HepG2 (cell line): ENCODE measurements at places on chromosomes 2 and 18.

DNA sequence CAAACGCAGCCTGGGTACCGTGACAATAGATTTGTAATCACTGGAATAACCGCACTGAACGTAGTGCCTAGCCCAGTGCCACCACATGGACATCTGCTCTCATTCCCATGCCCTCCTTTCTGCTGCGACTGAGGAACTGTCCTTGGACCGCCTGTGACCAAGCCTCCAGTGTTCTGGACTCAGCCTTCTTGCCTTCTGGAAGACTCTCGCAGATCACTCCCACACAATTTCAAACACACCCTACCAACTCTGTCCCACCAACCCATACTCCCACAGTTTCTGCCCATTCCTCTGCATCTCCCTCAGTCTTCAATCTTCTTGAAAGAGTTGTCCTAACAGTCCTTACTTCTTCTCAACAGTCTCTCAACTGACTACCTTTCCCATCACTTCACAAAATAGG is 2.1 kb downstream of the RNF149 start:
- DNase-seq: no peak

DNA sequence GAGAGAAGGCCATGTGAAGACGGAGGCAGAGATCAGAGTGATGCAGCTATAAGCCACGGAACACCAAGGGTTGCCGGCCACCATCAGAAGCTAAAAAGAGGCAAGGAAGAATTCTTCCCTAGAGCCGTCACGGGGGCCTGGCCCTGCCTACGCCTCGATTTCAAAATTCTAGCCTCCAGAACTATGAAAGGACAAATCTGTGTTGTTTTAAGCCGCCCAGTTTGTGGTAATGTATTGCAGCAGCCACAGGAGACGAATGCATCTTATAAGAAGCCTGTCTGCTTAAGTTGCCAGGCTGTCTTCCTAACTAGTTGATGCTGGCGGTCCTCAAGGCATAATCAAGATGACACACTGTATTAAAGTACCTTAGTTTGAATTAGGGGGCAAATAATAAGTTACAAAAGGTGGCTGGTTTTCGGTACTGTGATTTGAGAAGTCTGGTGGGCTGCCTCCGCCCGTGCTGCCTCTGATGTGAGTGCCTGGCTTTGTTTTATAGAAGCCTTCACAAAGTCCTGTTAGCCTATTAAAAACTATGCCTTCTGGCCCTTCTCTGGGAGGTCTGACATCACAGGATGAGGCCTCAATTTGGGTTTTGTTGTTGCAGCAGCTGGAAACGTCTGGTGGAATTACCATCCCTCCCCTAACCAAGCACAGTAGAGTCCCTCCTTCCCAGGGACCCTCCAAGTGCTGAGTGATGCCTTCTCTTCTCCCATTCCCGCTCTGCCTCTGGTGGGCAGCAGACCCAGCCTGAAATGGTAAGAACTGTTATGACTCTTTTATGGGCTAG is 53.6 kb downstream of the SRD5A2 start:
- no peak for DNase-seq

- DNase-seq: no peak
These were observed 88.3 kb downstream of the RBMS1 start for GRCh38 chr2:160405077-160405867.

DNA sequence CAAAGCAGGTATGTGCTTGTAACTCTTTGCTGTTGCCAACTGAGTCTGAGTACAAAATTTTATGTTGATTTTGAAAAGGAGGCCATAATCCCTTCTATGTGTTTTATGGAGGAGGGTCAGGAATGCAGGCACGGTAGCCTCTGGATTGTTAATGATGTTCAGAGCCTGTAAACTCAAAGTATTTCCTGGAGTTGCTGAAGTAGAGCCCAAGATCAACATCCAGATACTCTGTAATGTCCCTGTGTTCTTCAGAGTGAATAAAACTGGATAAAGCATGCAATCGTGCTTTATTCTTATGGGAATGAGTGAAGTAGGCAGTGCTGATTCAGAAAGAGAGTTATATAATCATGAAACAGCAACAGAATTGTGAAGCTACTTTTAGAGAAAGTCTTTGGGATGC is 61.8 kb upstream of the CHRNA1 start:
- DNase-seq: no peak

DNA sequence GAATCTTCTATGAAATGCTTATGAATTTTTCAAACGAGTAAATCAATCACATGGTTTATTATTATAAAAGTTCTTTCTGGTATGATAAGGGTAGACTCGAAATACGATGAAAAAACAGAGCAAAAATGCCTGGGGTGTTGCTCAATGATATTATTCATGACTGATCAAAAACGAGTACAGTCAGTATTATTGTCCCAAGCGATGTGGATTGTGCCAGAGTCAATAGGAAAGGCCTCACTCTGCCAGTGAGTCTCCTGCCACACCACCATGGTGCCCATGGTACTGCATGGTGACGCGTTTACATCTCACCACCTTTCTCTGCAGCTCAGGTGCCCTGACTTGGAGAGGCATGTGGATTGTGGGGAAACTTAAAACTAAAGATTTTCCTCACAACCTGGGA is 58.5 kb downstream of the KCTD1 start:
- no peak for DNase-seq

GRCh38 chr18:61761875-61762274 is 130.9 kb downstream of the RNF152 start:
- no peak for DNase-seq

- DNase-seq: peak; percentile 75
These were observed 13.6 kb downstream of the IMPA2 start for GRCh38 chr18:11994703-11995444.

GRCh38 chr2:133956434-133956935 is 297.4 kb upstream of the MGAT5 start:
- DNase-seq: no peak

DNA sequence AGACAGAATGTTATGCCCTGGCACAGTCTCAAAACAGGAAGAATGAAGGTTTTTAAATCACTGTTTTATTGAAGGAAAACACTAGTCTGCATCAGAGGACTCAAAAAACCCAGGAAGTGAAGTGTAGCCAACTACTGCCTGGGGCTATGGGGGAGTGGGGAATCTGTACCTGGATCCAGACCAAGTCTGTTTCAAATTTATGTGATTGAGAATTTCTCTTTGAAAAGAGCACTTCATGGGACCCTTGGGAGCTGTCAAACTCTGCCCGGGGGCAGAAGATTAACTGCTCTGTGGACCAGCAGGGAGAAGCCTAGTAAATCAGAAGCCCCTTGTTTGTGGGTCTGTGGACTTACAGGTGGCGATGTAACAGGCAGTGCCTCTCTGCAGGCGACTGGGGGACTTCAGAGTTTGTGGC is 45.3 kb upstream of the TANC1 start:
- no peak for DNase-seq
